ENCODE measurements at places on chromosomes 2 and 18.

GRCh38 chr18:61765097-61765496 is 127.7 kb downstream of the RNF152 start:
- no peak for DNase-seq

- no peak for DNase-seq
Measured at GRCh38 chr2:121205321-121205942, 79.6 kb downstream of the TFCP2L1 start.

DNA sequence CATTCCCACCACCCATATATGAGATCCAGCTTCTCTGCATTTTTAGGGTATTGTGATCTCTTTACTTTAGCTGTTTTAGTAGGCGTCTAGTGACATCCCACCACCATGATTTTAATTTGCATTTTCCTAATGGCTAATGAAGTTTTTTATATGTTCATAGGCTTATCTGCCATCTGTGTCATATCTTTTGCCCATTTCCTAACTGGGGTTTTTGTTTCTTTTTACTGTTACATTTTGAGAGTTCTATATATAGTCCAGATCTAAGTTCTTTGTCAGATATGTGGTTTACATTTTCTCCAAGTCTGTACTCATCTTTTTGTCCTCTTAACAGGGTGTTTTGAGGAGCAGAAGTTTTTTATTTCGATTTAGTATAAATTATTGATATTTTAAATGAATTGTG is 39.6 kb downstream of the PTPN2 start:
- DNase-seq, result no peak

DNA sequence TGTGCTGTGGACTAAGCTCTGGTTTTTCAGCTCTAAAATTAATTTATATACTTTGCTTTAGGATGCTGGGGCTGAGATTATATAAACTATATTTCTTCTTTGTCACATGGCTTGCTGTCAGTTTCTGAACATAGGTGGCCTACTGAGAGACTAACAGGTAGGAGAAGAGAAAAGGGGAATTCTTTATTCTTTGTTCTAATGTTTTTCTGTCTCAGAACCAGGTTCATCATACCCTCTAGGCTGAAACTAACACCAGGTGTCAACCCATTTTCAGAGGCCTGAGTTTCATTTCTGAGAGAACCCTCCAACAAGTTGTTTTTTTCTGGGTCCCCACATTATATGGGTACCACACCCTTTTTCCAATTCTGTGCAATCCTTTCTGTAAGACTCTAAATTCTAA is 843.6 kb downstream of the TRIB2 start:
- no peak for DNase-seq

DNA sequence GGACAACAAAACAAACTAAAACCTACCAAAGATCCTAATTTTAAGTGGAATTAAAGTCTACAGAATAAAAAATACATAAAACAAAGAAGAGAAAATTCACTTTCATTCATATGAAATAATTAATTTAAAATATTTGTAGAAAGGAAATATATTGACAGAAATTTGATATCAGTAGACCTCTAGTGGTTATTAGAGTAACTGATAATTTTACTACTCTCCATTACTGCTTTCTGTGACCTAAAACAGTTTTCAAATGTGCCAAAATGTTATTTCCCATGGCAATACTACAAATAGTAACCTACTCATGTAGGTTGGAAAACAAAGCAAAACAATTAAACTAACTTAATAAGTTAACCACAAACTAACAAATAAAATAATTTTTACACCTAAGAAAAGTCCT is 147.1 kb downstream of the NOL4 start:
- no peak for DNase-seq

GRCh38 chr2:64259312-64259711 is 115.1 kb upstream of the PELI1 start:
- no peak for DNase-seq

- no peak for DNase-seq
Measured at GRCh38 chr2:15858466-15858865, 81.9 kb upstream of the MYCN start.

- peak; percentile 45 for DNase-seq
Measured at GRCh38 chr18:44733069-44733753, 52.5 kb downstream of the SETBP1 start.

DNA sequence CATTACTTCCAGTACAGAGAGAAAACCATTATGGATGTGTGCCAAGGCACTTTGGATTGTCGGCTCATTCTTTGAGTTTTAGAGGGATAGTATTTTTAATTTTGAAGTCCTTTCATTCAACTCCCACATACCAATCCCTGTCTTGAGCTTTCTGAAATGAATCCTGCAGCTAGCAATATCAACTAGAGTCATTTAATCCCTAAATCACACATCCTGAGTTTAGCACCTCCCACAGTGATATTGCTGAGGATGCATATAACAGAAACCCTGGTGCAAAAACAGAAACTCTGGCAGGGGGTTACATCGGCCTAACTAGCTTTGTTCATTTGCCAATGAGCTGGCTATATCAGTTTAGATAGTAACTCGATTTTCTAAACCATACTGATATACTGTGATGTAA is 427.3 kb downstream of the LRP1B start:
- no peak for DNase-seq

DNA sequence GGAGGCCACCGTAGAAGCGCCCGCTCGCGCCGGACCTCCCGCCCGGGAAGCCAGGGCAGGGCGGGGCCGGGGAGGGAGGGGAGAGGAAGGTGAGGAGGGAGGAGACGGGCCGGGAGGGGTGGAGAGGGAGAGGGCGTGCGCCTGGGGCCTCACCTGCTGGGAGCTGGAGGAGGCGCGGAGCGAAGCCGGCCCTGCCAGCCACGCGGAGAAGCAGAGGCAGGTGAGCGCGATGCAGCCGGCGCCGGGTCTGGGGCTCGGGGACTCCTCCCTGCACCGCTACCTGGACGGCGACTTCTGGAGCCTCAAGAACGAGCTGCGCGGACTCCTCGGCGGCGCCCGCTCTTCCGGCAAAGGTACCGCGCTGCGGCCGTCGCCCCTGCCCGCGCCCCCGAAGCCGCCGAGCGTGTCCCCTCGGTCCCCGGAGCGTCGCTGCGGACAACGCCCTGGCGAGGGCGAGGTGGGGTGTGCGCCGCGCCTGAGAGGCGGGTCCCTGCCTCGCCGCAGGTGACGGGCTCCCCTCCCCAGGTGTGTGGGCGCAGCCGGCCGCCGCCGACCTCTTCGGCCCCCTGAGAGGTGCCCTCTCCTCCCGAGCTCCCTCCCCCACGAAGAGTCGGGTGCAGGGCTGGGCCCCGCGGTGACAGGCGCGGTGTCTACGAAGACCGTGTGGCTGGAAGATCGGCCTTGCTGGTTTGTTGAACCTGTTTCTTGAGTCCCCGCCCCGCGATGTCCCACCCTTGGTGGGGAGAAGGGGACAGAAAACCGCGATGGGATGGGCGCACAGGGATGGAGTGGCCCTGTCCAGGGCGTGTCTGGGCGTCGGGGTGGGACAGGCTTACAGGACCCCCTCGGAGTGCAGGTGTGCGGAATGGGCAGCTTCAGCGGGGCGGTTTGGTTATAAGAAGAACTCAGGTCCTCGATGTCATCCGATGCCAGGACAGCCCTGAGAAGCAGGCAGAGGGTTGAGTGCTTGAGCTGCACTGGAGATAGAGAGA is at the start of gene ACOXL:
Gene ACOXL (plus strand): TSS at position 152 of the 992 bp plus-strand sequence. CDS start 35,817 bp downstream, outside the sequence.
- peak; percentile 32 for DNase-seq

- DNase-seq, result no peak
Measured at GRCh38 chr2:159252905-159253304, 33.6 kb downstream of the WDSUB1 start.

DNA sequence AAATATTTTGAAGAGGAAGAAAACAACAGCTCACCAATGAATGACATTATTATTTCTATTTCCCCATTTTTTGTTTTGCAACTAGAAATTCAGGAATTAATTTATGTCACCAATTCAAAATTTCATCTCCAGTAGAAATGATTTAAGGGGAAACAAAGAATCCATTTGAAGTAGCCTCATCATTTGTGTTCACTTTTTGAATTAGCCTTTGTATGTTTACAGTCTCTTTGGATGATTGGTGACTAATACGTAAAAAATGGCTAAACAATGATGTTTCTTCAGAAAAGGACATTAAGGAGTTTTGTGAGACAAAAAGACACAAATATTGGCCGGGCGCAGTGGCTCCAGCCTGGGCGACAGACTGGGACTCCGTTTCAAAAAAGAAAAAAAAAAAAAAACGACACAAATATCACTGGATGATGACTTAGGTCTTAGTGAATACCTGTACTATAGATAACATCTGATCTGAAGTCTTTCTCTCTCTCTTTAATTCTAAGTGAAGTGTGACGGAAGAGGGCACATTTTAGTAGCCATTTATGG is 313.2 kb downstream of the PIK3C3 start:
- no peak for DNase-seq

GRCh38 chr2:55452879-55453278 is 33.2 kb upstream of the CCDC88A start:
- DNase-seq, result no peak

DNA sequence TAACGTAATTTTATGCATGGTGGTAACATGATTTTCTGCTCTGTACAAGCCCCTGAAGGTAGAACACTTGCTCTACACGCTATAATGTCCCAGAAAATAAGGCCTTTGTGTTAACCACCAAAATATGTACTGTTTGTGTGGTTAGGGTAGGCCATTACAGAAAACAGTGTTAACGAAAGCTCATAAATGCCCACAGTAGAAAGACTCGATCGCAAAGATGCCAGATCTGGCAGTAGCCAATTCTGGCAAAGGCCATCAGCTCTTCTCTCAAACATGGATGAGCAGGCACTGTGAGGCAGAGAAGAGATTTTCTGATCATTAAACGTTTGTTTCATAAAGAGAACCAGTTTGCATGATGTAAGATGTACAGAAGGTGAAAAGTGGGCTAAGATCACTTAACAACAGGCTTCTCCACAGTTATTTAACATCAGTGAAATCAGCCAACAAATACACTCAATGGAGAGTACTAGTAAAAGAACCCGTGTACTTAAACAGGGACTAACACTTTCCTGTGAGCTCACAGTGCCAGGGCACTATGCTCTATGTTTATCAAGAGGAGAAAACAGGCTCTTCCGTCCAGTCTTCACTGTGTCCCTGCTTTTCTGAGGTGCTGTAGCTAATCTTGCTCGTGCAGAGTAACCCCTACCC is 80.3 kb downstream of the SPRED2 start:
- DNase-seq, result no peak

DNA sequence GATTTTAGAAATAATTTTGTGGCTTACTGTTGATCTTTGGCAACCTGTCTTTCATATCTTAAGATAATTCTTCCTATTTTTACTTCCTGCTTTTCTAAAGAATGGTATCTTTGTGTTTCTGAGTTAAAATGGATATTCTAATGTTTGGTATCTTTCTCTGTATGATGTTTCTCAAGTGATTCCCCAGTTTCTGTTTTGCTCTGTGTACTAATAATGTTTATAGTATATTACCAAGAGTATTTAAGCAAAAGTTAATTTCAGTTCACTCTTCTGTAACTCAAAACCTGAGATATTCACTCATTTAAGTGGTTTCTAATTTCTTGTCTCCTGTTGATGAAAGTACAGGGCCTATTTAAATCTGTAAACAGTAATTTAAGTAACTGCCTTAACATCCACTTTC is 58.3 kb downstream of the CCDC150 start:
- DNase-seq, result no peak

- no peak for DNase-seq
Measured at GRCh38 chr2:57516698-57517340, 529.8 kb upstream of the VRK2 start.

DNA sequence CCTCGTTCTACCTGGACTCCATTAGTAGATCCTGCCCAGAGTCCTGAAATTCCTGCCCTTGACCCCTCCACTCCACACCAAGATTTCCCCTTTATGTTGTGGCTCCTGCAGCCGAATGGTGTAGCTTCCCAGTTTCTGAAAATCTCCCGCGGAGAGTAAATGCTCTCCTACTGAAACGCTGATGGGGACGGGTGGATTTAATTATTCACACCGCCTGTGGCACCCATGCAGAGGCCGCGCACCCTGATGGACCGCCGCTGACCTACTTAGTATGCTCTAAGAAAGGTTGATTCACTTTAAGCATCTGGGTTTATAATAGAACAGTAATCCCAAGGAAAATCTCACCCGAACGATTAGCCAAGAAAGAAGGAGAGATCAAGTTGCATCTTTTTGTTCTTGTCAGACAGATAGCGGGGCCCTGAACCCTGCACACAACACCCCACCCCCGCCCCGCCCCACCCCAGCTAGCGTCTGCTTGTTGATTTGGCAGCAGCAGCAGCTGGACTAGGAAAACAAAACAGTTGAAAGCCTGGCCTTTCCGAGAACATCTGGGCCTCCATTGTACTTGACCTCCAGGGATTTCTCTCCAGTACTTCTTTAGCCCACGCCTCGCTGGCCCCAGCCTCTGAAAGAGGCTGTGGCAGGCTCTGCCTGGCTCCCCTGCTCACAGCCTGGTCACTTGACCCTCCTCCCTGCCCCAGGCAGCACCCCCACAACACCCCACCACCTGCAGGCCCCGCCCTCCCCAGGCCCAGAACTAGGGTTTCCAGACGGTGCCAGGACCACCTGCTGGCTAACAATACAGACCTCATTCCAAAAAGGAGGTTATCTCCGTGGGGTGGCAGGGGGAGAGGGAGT is 53.6 kb downstream of the DPYSL5 start:
- no peak for DNase-seq

DNA sequence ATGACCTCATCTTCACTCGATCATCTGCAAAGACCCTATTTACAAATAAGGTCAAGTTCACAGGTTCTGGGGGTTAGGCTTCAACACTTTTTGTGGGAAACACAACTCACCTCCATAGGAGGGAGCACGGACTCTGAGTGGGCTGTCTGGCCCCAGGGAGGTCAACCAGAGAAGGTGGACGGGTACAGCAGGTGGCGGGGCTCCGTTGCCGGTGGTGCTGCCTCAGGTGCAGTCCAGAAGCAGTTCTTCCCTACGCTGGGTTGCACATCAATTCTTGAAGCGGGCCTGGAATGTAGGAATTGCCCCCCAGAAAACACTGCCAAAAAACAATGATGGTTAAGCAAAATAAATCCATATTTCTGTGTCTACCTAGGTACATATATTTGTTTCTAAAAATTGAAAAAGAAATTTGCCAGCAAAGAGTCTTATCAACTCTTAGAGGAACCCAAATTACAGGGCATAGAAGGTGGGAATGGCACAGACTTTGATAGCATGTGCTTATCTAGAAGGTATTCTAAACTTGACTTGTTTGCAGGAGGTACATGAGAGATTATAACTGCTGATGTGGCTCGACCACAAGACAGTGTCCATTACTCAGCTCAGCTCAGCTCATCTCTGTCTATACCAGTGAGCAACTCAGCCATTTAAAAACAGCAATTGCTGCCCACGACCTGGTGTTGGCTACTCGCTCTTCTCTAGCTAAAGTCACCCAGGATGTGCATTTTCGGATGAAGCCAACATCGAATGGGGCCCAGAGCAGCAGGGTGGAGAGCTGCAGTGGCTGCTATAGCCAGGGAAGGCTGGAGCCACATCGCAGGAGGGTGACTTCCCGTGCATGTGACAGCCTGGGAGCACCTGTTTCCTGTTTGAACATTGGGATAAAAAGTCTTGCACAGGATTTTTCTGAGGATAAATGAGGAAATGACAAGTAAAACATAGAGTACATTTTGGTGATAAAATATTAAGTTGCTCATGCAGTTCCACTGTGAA is 128.7 kb downstream of the RNF144A start:
- DNase-seq, result no peak

Data from activated CD8-positive, alpha-beta T cell treated with anti-CD3 and anti-CD28 coated beads, Interleukin-2, amount 10 ng/mL, durations not matched to agents 7 days and 5 days (primary cell).